ENCODE measurements at places on chromosomes 1 and 21. TPM values are rescaled to one million over a fixed set of nuclear protein-coding genes. Genes with fewer than 3 reads are reported as not detected.

ADGRL4 gene
- total RNA-seq, result 0.75 TPM

- no peak for DNase-seq
Observed at GRCh38 chr21:44844256-44844655, 26.4 kb upstream of the SUMO3 start.

- peak; percentile 57 for DNase-seq
Observed at GRCh38 chr21:45874716-45875415, 106.7 kb upstream of the COL6A1 start.

SLC9C2 gene
- total RNA-seq, result not detected

DENND2D gene
- 43.4 TPM for total RNA-seq

DNA sequence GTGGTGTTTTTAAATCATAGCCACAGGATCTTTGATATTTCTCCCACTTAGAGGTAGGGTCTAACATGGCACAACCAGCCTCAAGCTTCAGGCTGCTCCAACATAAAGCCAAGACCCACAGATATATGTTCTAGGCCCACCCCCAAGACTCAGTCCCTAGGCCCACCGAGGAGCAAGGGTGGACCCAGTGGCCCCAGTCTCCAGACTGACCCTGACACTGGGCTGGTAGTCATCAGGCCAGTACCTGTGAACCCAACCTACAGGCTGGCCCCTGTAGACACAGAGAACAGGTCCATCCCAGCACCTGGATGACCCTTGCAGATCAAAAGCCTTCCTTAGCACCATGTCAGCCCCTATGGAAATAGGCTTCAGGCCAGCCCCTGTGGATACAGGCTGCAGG, 60.5 kb downstream of the NEGR1 start:
- DNase-seq, result no peak

NBPF6 gene
- 0.32 TPM for total RNA-seq

RUNX1 gene
- total RNA-seq, result 50.9 TPM

- no peak for DNase-seq
Observed at GRCh38 chr1:160367934-160368923, 1.4 kb downstream of the NHLH1 start.

CSF3R gene
- 17.1 TPM for total RNA-seq

DNA sequence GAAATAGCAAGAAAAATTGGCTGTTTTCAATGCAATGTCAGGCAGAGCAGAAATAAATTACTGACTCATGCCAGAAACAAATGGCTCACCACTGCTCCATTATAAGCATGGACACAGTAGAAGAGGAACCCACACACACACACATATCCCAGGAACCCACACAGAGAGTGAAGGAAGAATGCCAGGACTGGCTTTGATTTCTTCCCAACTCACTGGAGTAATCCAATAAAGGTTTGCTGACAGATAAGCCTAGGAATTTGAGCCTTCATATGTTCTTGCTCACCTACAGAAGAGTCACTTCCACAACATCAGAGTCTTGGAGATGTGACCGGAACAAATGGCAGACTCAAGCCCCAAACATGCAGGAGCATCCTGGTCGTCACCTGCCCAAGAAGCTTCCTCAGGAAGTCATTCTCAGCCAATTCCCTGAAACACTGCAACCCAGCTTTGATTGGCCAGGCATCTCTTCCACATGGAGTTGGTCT, 2.2 kb downstream of the SH3BP5L start:
- DNase-seq, result no peak

DNA sequence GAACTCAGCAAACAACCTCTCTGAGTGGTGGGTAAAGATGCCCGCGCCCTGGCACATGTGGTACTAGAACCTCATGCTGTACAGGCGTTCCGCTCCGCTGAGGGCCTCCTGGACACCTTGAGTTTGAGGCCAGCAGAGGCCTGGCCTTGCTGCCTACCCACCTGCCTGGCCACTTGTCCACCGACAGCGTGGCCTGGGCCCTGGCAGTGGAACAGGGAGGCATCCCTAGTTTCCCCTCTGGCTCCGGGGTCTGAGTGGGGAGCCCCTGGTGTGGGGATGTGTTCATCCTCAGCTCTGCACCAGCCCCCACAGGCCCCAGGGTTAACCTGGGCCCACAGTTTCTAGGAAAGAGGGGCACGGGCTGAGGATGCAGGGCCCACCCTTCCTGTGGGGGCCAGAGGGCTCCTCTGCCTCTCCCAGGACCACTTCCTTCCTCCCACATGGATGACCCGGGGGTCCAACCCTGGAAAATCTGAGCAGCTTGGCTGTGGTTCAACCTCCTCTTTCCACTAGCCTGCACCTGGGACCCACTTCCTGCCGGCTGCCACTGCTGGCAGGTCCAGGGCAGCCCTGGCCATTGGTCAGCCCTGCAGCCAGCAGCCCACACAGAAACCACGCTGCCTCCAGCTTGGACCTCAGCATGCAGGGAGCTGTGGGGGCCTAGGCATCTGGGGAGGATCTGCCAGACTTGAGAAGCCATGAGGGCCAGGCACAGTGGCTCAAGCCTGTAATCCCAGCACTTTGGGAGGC, 53.3 kb upstream of the COL18A1 start:
- no peak for DNase-seq

GRCh38 chr21:31798842-31799704, 67.2 kb upstream of the SCAF4 start:
- no peak for DNase-seq

AADACL4 gene
- not detected for total RNA-seq

- no peak for DNase-seq
Observed at GRCh38 chr21:45253180-45253579, 34.5 kb downstream of the POFUT2 start.

- DNase-seq, result no peak
Observed at GRCh38 chr1:202234331-202235002, 40.9 kb downstream of the LGR6 start.

FMN2 gene
- total RNA-seq, result 35.5 TPM

DNA sequence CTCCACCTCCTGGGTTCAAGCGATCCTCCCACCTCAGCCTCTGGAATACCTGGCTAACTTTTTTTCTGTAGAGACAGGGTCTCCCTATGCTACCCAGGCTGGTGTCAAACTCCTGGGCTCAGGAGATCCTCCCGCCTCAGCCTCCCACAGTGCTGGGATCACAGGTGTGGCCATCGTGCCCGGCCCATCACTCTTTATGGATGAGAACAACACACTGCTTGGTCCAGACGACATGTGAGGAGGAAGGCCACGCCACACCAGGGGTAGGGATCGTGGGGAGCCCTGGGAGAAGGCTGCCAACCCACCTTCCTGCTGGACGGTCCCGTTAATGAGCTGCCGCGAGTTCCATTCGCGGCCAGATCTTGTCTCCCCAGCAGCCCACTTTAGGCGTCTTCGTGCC, 5.0 kb upstream of the GABRD start:
- DNase-seq, result no peak

- no peak for DNase-seq
Observed at GRCh38 chr1:224932607-224933249, 3.3 kb downstream of the DNAH14 start.

RAB3B gene
- 4.5 TPM for total RNA-seq

JUN gene
- total RNA-seq, result 440 TPM

GRCh38 chr1:171931752-171932151, 90.5 kb downstream of the DNM3 start:
- no peak for DNase-seq

DNA sequence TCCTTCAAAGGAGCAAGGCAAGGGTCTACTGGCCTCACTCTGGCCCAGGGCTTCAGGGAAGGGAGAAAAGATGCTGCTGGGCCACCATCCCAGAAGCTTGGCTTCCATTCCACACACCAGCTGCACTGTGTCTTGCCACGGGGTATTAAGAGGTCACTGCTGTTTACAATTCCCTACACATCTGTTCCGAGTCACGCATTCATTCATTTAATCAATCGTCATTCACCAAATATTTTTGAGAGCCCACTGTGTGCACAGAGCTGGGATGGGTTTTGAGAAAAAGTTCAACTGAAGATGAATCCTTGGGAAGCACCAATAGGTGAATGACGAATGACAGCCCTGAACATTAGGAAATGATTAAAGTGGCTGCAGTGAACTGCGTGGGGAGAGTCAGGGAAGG, 101.7 kb downstream of the NAV1 start:
- DNase-seq, result peak; percentile 23

SEMA6C gene
- 16.3 TPM for total RNA-seq

IQGAP3 gene
- 1.7 TPM for total RNA-seq

DNA sequence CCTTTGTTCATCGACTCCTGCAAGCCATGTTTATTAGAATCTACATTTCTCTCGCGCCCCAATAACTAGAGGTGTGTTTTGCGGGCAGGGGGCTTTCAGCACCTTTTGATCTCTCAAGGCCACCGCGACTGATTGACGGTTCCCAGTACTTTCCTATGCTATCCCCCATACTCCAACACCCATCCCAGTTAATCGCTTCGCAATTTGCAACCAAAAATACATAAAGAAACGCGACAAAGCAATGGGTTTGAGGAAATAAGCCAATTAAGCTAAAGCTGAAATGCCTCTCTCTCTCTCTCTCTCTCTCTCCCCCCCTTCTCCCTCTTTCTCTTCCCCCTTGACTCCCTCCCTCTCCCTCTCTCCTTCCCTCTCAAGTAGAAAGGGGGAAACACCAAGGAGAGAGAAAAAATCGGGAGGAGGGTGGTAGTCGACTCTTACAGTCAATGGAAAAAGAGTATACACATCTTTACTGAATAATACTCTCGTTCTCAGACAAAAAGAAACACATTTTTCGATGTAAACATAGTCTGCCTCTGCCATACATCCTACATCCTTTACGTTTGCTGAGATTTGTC, 128.0 kb upstream of the DPYD start:
- no peak for DNase-seq

- DNase-seq, result no peak
Observed at GRCh38 chr1:89842567-89843272, 21.9 kb downstream of the LRRC8D start.

GRCh38 chr1:223235091-223235490, 92.0 kb upstream of the TLR5 start:
- DNase-seq, result no peak

KCNE2 gene
- not detected for total RNA-seq
